ENCODE measurements at places on chromosomes 6 and 20.

- DNase-seq: no peak
Measured at GRCh38 chr20:11001764-11002540, 328.2 kb upstream of the JAG1 start.

DNA sequence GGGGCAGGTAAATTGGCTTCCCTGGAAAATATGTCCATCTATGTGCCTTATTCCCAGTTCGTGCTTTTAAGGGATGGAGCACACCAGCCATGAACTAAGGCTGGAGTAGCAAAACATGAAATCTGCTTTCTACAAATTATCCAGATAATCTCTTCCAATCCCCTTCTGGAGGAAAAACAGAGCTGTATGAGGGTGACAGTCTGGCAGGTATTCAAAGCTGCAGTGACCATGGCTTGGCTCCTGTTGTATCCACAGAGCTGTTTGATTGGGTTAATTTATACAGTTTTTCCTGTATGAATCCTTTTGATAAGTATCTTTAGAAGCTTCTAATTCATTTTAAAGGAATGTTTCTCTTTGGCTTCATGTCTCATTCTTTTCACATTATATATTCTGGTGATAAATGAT lies 144.4 kb downstream of the AIG1 start:
- DNase-seq: no peak

DNA sequence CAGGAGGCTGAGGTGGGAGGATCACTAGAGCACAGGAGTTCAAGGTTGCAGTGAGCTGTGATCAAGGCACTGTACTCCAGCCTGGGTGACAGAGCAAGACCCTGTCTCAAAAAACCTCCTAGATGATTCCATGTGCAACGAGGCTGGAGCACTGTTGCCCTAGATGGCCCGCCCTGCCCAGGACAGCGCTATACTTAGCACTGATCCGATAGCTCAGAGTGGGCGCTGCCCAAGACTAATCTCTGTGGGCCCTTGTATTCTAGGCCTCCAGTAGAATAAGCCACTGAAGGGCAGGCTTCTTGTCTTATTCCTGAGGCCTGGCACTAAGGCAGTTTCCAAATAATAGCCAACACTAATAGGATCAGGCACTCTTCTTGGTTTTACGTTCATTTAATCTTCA lies 41.0 kb downstream of the STK35 start:
- DNase-seq: no peak

- DNase-seq: no peak
Measured at GRCh38 chr6:44444853-44445252, 57.3 kb downstream of the CDC5L start.

GRCh38 chr6:138970159-138970558 lies 17.9 kb downstream of the REPS1 start:
- no peak for DNase-seq

GRCh38 chr20:58692579-58693225 lies at the start of gene NPEPL1:
Gene NPEPL1, plus strand, starts transcription at chr20:58692800. Its CDS starts 101 bp downstream, at chr20:58692901.
- peak; percentile 40 for DNase-seq

- no peak for DNase-seq
Measured at GRCh38 chr6:89260832-89261231, 43.7 kb upstream of the GABRR1 start.

DNA sequence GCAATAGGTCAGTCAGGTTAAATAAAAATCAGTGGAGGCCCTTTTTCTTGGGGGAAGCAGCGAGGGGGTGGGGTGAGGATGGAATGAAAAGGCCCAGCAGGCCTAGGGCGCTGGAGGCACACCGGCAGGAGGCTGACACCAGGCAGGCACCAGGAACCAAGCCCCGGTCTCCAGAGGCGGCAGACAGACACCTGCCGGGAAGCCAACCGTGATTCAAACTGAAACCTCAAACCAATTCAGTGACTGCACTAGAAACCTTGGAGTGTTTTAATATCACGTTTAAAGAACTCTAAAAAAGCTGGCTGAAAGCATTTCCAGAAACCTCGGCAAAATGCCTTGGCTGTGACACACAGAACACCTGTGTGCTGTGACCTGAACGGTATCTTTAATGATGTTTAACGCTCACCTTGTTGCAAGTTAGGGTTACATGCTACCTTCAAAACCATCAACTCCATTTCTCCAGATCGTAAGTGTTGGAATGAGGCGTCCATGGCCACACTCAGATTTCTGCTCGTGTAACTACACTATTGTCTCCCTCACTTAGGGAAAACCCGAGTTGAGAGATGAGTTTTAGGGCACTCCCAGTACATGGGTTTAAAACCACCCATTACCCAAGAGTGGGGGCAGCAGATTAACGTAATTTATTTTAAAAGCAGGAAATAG lies 27.2 kb downstream of the DIDO1 start:
- no peak for DNase-seq

DNA sequence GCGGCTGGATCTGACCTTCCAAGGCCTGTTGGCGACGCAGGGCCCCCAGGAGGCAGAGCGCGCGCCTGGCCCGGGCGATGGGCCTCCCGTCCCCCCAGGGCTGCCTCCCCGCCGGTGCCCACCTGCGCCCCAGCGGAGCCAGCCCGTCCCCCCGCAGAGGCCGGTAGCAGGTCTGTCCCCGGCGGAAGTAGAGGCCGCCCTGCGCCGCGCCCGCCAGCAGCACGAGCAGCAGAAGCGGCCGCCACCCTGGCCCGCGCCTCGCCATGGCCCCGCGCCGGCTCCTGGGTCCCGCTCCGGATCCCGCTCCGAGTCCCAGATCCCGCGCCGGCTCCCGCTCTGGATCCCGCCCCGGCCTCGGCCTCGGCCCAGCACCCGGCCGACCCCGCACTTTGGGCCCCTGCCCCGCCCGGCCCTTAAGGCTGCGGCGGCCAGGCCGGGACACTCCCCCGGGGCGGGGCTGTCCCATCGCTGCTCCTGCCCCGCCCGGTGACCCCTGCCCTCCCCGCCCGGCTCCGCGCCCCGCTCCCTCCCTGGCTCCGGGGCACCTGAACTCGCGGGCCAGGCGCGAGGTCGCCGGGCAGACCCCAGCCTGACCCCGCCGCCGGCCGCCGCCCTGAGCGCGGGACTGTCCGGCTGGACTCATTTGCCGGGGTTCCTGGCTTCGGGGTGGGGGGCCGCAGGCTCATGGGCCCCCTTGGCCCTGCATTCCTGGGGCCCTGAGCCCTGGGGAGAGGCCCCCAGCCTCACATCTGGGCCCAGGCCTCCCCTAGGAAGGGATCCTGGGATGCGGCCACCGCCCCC lies at the start of gene CTSZ:
Gene CTSZ (minus strand): TSS at position 391 of the 801 bp plus-strand sequence. CDS start 126 bp downstream, at position 265.
- DNase-seq: peak; percentile 22

- DNase-seq: no peak
Measured at GRCh38 chr6:35607517-35608233, 81.0 kb downstream of the FKBP5 start.

- no peak for DNase-seq
Measured at GRCh38 chr6:100202417-100203194, 208.6 kb upstream of the MCHR2 start.

DNA sequence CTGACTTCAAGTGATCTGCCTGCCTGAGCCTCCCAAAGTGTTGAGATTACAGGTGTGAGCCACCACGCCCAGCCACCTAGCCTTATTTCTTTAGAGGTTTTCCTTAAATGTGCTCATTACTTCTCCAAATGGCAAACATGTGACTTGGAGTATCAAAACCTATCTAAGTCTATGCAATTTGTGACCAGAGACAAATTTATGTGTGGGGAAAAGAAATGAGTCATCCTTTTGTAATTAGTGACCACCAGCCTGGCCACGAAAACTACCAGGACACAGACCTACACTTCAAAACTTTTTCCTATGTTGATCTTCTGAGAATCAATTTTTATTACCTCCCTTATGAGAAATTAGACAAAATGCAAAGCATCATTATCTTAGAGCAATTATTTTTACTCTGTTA lies 64.6 kb upstream of the OGFRL1 start:
- DNase-seq: no peak

DNA sequence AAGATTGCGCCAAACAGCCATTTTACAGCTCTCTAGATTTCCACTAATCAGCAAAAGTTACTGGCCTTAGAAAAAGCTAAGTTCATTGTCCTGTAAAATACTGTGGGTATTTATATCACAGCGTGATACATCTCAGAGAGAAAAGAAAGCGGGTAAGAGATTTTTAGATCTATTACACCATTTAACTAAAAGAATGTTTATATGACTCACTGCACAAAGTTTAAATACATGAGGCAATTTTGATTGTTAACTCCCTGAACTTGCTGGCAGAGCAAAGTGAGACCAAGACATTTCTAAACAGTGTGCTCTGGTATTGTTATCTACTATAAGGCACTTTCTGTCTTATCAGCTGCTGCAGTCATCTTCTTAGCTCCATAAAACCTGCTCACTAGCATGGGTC lies 314.3 kb downstream of the EPHA7 start:
- DNase-seq: no peak

DNA sequence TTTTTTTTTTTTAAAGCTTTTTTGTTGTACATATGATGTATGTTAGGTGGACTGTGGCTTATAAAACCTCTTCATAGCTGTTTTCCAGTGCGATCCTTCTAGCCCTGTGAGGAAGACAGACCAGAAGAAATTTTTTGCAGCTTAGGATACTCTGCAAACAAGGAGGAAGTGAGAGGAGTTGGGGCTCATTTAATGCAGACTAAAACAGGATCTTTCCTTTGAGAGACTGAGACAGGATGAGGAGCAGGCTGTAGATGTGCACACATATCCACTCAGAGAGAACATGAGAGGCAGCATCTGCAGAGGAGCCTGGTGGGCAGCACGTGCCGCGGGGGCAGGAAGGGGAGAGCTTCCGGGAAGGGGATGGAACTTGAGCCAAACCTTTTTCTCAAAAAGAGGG lies 45.7 kb downstream of the PPARD start:
- DNase-seq: no peak

GRCh38 chr6:126118936-126119335 lies 132.6 kb downstream of the TRMT11 start:
- no peak for DNase-seq

DNA sequence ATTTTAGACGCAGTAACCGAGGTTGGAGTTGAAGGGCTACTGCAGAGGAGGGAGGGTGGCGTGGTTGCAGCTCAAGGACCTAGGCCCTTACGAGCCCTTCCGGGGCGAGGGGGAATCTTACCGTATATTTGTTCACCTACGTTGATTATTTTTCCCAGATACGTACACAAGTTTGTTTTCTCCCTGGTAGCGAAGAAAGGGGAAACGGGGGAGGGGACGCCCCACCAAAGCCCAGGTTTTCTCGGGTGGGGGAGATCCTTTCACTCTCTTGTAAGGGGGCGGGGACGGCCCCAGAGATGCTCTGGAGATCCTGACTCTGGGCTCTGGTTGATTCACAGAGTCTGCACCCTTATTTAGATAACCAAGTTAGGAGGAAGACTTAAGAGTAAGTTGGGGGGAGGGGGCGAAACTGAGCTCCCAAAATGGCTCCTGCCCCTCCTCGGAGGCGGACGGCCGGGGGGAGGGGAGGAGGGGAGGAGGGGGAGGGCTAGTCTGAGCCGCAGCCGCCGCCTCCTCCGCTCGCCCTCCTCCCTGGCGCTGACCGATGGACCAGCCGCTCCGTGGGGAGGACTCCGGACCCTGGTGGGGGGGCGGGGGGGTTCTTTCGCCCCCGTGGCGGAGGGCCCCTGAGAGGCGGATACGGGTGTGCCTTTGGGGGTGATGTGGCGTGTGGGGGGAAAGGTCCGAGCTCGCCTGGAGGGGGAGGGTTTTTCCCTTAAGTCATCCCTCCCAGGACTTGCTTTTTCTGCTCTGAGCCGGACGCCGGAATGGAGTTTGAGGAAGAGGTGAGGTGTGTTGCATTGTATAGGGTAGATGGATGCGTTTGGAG lies 2.2 kb downstream of the BRD2 start:
- DNase-seq: peak; percentile 81

DNA sequence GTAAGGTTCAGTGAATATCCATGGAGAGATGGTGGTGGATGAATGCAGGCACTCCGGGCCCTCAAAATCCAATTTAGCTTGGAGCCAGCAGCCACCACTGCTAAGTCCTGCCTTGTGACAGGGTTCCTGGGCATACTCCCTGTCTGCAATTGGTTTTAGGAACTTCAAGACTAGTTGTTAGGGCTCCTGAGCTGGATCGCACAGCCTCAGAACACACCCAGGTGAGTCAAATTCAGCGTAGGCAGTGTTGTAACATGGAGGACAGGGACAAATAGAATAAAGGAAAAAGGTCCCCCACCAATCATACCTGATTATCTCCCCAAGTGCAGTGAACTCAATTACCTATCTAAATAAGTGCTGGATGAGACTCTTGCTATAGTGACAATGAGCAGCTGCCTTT lies 74.6 kb downstream of the PERP start:
- no peak for DNase-seq

- no peak for DNase-seq
Measured at GRCh38 chr6:123338394-123338793, 298.4 kb downstream of the TRDN start.

- DNase-seq: no peak
Measured at GRCh38 chr6:5680095-5680494, 326.6 kb downstream of the NRN1 start.

DNA sequence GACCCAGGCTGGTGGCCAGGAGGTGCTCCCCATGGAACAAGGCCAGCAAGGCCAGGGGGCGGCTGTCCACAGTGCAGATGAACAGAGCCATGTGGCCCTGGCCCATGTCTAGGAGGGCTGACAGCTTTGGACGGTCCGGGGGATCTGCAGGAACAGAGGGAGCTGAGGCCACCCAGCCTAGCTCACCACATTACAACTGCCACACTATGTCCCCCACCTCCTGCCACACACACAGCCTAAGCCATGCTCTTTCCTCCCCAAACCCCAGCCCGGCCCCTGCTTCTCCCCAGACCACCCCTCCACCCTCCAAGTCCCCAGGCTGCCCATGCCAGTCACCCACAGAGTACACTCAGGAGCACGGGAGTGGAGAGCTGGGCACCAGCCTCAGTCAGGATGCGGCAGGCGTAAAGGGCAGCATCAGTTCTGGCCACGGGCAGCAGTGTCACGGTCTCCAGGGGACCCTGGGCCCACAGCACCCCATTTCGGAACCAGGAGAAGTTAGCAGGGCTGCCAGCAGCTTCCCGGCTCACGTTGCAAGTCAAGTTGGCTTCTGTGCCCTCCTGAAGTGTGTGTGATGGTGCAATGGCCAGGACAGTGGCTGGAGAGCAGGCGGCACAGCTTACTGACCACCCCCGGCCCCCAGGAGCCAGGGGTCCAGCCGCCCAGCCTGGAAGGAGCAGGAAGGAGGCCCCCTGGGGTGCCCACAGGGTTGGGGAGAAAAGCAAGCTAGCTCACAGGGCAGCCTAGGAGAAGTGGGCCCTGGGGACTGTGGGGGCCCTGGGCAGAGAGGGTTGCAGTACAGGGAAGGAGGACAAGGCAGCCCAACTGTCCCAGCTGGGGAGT lies 15.2 kb upstream of the ADAM33 start:
- DNase-seq: no peak

- no peak for DNase-seq
Measured at GRCh38 chr6:47700596-47700995, 2.2 kb downstream of the ADGRF4 start.

GRCh38 chr6:126905917-126906316 lies 212.6 kb upstream of the RSPO3 start:
- DNase-seq: no peak

DNA sequence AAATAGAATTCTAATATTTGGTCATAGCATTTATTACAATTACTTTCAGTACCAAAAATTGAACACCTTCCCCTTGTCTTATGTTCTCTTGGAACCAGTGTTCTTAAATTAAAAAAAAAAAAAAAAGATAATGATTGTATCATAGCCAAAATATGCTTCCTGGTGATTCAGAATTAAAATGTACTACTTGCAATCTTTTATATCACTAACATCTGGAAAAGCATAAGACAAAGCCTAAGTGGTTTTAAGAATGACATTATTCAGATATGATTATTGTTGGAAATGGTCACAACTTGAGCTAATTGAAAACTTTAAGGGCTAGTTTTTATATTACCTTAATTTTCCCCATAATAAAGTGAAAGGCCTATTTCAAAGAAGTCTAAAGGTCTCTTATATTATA lies 493.3 kb upstream of the MARCKS start:
- DNase-seq: no peak

- DNase-seq: no peak
Measured at GRCh38 chr6:135630789-135631376, 133.3 kb upstream of the AHI1 start.
